Amniotic stem cell (primary cell): ENCODE measurements at places on chromosomes 4 and X.

DNA sequence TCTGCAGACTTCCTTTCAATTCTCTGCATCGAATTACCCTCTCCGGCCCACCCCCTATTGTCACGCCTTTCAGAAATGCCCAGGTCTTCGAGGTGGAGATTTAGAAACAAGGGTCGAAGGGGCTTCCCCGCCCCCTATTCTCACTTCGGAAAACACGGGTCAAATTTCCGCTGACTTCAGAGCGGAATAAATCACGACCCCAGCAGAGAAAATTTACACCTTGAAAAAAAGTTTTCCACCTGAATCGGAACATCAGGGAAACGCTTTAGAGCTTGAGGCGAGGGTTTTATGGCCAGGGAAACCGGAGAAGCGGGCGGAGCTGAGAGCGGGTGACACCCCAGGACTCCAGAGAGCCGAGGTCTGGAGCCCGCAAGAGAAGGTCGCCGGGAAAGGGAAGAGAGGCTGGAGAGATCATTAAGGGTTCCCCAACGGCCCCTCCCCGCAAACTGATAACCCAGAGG, 1.6 kb downstream of the SHISA3 start:
- DNase-seq: no peak

GRCh38 chr4:104559502-104559901, 64.8 kb upstream of the CXXC4 start:
- DNase-seq: no peak

DNA sequence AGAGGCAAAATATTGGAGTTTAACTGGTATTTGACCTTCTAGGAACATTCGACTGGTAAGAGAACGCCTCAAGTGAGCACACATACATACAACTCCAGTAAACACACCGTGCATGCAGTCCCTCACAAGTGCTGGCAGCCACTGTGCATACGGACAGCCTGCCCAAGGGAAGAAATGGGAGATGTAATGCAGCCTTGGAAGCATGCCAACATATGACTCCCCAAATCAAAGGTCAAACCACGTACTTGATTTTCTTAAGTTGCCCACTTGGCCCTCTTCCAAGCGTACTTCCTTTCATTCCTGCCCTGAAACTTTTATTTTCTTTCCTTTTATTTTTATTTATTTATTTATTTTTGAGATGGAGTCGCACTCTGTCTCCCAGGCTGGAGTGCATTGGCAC, 206.6 kb downstream of the SPRY1 start:
- DNase-seq: no peak

DNA sequence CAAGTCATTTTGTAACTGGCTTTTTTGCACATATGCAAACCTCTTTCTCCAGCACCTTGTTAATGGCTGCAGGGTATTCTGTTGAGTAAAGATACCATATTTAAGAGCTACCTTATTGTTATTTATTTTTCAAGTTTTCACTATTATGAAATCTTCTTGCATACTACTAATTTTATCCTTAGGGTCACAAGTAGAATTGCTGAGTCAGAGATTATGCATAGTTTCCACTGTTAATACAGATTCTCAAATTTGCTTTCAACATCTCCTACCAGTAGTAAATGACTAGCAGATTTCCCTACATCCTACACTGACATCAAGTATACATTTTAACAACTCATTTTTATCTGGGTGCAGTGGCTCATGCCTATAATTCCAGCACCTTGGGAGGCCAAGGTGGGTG, 112.6 kb downstream of the RELL1 start:
- DNase-seq: no peak

GRCh38 chr4:3267576-3268394, 18.8 kb downstream of the MSANTD1 start:
- DNase-seq: no peak

GRCh38 chr4:139889264-139889663, 223.6 kb downstream of the MGST2 start:
- no peak for DNase-seq

DNA sequence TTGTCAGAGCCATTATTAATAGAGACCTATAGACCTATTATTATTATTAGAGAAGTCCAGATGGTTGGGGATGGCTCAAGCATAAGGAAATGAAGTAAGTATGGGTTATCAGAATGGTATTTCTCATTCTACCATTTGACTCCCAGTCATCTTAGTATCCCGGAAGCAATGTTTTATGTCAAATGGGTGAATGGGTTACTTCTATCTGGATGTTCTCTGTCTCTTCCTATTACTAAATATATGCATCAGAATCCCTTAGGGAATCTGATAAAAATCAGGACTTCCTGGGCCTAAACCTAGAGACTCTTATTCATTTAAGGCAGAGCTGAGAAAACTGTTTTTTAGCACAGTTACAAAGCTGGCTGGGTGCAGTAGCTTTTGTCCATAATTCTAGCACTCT, 149.9 kb downstream of the SLC10A7 start:
- no peak for DNase-seq

DNA sequence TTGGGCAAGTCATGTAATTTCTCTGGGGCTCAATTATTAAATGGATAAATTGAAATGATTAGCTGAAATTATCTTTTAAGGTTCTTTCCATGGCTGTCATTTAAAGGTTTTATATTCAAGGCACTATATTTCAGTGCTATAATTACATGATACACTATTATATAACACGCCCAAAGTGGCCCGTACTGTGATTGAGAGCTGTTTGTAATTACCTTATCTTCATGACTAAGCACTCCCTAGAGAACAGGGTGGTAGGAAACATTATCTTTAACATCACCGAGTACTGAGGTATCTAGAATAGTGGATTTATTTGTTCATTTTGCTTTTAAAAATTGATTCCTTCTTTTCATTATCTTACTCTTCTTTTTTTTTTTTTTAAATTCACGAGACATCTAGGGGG, 79.0 kb downstream of the DIAPH2 start:
- DNase-seq: no peak

- DNase-seq: no peak
These were observed 944.4 kb downstream of the PDHA2 start for GRCh38 chr4:96784336-96784735.

- DNase-seq: no peak
These were observed 81.7 kb downstream of the RELL1 start for GRCh38 chr4:37604461-37604860.

DNA sequence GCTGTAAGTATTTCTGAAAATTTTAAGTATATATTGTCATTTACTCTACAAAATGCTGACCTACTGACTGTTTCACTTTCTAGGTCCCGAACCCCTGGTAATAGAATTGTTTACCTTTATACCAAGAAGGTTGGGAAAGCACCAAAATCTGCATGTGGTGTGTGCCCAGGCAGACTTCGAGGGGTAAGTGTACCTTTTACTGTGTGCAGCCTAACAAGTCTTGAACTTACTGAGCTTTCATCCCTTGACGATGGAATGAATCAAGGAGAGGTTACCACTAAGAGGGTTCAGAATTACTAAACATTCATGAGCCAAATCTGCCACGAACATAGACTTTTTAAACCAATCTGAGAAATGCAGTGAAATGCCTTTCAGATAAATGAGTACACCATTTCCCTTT, 1.6 kb downstream of the RPL34 start:
- DNase-seq: no peak

- peak; percentile 10 for DNase-seq
These were observed 121.6 kb downstream of the GUCY2F start for GRCh38 chrX:109360301-109360700.
